ENCODE measurements at places on chromosomes 11 and 22.

DNA sequence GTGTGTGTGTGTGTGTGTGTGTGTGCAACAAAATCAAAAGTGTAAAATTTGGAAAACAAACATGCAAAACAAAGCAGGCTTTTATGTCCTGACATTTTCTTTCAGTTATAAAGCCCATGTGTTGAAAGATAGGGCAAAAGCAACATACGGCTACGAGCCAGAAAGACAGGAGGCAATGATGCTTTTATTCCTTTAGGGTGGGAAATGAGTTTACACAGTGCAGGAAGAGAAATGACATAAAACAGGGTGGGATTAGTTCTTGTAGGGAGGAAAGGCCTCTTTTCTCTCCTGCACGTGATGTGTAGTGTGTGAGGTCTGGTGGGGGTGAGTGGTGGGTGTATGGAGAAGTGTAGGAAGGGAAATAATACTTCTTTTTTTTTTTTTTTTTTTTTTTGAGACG, 29.4 kb downstream of the IL18 start:
- DNase-seq, result no peak

DNA sequence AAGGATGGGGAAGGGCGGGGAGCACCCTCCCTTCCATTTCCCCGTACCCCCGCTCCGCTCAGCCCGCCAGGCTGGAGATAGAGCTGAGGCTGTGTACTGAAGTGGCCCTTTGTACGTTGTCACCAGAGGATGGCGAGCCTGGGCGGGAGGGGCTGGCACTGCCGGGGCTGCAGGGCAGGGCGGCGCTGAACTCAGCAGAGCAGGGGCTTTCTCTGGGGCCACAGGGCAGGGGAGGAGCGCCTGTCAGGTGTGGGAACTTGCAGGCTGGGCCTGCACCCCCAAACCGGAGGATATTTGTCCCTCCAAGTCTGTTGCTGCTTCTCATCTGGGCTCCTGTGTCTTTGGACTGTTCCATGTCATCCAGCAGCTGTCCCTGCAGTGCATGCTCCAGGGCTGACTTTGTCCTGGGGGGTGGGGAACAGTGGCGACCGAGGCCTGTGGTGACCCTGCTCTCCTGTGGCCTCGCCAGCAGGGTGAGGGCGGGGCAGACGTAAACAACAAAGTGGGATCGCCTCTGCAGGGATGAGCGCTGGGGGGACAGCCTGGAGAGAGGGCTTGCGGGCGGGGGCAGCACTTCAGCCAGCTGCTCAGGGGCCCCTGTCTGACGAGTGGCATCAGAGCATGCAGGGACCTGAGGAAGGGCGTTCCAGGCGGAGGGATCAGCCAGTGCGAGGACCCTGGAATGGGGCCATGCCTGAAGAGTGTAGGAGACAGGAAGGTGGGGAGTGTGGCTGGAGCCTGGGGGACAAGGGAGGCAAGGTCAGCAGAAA, 13.1 kb downstream of the MGAT3 start:
- no peak for DNase-seq

- DNase-seq, result no peak
Measured at GRCh38 chr11:76567261-76567660, 103.3 kb downstream of the LRRC32 start.

DNA sequence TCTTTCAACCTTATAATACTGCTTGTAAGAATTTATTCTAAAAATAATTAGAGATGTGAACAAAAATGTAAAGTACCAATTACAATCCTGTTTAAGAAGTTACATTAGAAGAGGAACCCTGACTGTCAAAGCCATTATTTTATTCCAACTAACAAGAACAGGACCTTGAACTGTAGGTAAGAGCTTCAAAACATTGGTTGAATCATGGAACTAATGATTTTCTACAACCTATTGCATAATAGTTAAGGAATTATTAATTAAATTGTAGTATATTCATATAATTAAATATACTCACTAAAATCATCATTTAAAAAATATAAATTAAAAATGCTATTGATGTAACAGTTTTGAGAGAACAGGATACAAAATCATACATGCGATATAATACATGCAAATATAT, 649.4 kb upstream of the KIRREL3 start:
- DNase-seq, result no peak

DNA sequence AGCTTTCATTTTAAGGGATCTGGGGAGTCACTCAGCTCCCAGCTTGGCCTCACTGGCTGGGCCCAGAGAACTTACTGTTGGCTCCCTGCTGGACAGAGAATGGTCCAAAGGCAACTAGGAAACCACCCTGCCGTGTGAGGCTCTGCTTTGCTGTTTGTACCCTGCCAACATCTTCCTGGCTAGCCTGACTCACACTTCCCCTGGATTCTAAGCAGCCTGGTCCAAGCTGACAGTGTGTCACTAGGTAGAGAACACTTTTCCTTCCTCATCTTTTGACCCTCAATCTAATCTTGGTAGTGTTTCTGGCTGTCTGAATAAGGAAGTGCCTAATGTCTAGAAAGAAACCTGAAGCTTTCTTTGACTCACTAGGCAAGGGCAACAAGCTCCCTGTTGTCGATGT, 76.7 kb downstream of the FAR1 start:
- DNase-seq, result no peak

DNA sequence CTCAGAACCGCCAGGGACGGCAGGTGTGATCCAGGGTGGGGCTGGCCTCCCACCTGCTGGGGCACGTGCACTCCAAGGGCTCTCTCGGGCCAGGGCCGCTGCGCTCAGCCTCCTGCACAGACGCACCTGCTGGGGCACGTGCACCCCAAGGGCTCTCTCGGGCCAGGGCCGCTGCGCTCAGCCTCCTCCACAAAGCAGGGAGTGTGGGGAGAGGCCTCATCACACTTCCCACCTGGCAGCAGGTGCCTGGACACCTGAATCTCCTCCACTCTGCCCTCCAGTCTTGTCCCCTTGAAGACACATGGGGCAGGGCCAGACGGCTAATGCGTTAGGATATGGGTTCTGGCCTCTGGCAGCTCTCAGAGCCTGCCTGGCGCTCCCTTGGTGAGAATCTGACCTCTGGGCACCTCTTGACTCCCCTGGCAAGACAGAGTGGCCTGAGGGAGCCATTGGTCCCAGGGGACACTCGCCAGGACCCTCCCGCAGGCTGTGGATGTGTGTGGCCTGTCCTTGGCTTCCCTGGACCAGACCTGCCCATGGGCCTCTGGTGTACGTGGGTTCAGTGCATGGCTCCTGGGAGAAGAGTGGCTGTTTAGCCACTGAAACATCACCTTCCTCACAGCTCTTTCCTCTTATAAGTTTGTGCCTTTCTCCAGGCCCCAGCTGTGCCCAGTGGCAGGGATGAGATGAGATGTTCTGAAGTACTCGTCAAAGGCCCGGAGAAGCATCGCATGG, 73.5 kb downstream of the BRD1 start:
- DNase-seq, result no peak

DNA sequence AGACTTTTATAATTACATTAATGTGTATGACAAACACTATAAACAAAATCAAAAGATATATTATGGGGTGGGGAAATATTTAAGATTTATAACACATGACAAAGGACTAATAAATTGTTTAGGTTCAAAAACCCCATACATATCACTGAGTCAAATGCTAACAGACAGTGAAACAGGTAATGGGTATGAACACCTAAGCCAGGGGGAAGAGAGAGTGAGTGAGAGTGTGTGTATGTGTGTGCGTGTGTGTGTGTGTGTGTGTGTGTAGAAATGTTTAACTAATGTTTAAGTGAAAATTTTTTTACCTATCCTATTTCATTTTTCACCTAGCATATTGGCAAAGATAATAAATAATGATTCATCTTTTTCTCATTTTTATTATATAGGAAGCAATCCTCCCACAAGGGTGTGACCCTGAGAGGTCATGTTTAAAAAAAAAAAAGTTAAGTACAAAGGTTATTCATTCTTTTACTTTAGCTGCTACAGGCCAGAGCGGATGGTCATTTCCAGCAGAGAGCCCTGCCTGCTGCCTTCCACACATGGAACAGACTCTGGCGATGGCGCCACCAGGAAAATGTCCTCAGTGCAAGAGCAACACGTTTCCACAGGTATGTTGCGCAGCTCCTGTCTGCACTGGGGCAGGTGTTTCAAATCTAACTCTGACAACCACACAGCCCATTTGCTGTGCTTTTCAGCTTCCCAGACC, 72.9 kb downstream of the PISD start:
- no peak for DNase-seq

DNA sequence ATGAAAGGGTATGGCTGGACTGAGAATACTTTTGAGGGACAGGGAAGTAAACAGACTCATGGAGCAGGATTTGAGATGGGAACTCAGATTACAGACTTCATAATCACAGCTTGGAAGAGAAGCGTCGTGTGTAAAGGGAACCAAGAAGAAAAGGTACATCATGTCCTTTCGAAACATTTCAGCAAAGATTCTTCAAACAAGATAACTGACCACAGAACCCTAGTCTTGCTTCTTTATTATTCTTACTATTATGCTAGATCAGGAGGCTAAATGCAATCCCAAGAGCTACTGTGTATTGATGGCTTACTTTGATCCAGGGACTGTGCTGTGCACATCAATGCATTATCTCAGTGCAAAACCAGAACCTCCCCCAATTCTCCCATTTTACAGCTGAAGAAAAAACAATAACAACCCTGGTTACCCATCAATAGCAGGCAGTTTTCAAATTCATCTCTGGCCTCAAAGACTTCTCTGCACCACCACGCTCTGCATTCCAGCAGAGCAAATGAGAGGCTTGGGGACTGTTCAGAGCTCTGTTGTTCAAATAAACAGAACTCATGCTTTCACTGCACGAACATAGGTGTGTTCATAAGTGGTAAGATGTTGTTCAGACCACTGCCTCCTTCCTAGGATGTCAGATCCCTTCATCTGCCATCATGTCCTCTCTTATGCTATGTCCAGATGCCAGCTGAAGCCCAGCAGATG, 104.8 kb upstream of the NAV2 start:
- no peak for DNase-seq

DNA sequence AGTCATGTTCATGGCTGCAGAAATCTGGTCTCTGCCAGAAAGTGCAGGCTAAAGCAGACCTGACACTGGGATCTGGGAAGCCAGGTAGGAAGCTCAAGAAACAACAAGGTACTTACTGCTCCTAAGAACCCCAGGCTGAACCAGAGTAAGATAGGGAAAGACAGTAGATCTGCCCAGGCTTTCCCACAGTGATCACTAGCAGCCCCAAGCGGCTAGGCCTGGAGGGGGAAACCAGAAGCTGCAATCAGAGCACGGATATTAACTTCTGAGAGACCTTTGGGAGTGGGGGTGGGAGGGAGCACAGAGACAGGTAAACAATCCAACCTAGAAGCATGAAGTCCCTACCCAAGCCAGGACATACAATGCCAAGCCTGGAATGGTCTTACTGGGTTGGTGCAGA, 135.2 kb upstream of the C11orf58 start:
- no peak for DNase-seq

DNA sequence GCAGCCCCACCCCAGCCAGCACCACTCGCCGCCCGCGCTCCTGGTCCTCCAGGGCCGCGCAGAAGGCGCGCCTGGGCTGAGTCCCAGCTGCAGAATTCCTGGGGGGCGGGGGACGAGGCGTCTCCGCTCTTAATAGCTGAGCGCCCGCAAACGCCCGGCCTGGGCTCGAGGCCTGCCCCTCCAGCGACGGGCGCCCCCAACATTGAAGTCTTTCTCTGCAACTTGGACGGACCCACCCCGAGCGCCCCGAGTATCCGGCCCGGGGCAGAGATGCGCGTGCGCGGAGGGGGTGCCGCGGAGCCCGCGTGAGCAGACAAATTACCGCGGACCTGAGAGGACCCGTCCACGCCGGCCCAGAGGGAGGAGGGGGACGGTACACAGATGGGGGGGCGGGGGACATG, 6.7 kb upstream of the SYT7 start:
- no peak for DNase-seq

- DNase-seq, result no peak
Measured at GRCh38 chr11:81331088-81331487, 1402.6 kb downstream of the FAM181B start.

- no peak for DNase-seq
Measured at GRCh38 chr22:30044369-30044768, 35.9 kb upstream of the HORMAD2 start.

DNA sequence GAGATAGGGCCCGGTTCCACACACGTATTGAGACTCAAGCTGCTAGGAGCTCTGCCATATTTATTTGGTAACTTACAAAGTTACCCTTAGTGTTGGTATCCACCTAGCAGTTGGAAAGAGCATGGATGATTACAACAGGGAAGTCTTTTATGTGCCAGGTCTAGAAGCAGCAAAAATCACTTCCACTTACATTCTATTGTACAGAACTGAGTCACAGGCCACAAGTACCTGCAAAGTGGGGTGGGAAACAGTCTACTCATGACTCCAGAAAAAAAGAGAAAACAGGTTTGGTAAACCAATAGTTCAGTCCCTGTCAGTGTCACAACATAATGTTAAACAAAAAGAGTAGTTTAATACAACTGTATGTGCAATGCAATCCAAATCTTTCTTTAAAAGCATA, 279.6 kb upstream of the PITPNB start:
- no peak for DNase-seq

GRCh38 chr11:70429724-70430521, 31.6 kb downstream of the CTTN start:
- no peak for DNase-seq

GRCh38 chr11:84566671-84567070, 1060.5 kb downstream of the DLG2 start:
- DNase-seq, result no peak

GRCh38 chr11:18669711-18670110, 28.9 kb upstream of the TMEM86A start:
- no peak for DNase-seq

DNA sequence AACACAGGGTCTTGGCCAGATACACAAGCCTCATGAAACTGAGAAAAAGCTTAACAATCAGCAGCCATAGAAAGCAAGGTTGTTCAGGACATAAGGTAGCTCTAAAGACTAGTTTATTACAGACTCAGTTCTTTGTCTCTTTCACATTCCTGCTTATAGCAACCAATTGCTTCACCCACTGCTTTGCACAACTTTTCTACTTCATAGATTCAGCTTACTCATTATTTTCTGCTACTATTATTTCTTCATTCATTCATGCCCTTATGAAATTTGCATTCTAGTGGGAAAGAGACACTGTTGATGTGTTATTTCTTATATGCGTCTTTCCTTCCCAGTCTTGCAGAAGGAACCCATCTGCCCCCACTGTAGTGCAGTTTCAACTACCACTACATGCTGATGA, 4.7 kb downstream of the CCDC34 start:
- DNase-seq, result no peak

GRCh38 chr22:45612940-45613339, 58.7 kb upstream of the ATXN10 start:
- DNase-seq, result no peak

All from SW 1271 (cell line).